ENCODE measurements at places on chromosomes 6 and 20. TPM values are rescaled to one million over a fixed set of nuclear protein-coding genes. Genes with fewer than 3 reads are reported as not detected.

- H3K4me3 ChIP-seq: no peak overlapping the region
- H3K27me3 ChIP-seq: no peaks in the 10 kb centered on the region
- H3K4me1 ChIP-seq: no peaks in the 10 kb centered on the region
These were observed 241.1 kb downstream of the FOXC1 start for GRCh38 chr6:1850840-1851157.

DNA sequence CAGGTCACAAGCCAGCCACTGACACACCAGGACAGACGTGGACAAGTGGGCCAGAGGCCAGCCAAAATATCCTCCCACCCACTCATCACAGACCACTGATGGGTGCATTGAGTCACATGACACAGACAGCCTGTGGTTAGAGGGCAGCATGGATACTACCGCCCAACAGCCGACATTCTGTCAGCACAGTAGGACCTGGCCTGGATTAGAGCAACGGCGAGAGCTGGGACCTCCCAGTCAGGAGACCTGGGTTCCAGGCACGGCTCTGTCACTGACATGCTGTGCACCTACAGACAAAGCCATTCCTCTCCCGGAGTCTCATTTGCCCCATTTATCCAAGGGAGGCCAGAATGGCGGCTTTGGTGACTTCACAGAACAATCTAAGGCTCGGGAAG is 8.0 kb downstream of the ZNF335 start:
- H3K4me1 ChIP-seq: no peaks in the 10 kb centered on the region
- H3K36me3 ChIP-seq: peaks cover 6% of the 10 kb centered on the region
- H3K27me3 ChIP-seq: no peaks in the 10 kb centered on the region
- no peak overlapping the region for H3K27ac ChIP-seq
- no peak overlapping the region for H3K4me3 ChIP-seq

GRCh38 chr6:24831771-24832716 is 33.3 kb upstream of the ARMH2 start:
- no peak overlapping the region for H3K27ac ChIP-seq
- H3K4me1 ChIP-seq: no peaks in the 10 kb centered on the region
- DNase-seq: no peak
- H3K36me3 ChIP-seq: no peaks in the 10 kb centered on the region

Gene ITPR3
- 21.8 TPM for total RNA-seq

Gene DACT2
- total RNA-seq: 28.1 TPM

DNA sequence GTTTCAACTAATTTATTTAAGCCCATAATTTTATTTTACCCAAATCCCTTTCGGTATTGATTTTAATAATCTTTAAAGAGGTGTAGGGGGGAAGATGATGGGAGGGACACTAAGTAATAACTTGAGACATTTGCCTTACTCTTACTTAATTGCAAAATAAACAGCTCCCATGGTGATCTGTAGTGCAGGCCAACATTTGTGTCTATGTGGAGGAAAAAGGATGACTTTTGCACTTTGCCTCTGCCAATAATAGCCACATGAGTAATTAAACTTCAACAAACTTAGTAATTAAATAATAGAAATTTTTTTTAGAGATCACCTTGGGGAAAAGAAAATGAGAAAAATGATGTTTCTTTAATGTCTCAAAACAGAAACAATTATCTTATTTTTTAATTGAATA is 29.9 kb upstream of the CD2AP start:
- H3K36me3 ChIP-seq: no peaks in the 10 kb centered on the region
- H3K4me3 ChIP-seq: no peak overlapping the region
- no peak overlapping the region for H3K27ac ChIP-seq
- DNase-seq: no peak
- H3K27me3 ChIP-seq: no peaks in the 10 kb centered on the region
- no peaks in the 10 kb centered on the region for H3K4me1 ChIP-seq

GRCh38 chr6:5103250-5103649 is 18.1 kb downstream of the PPP1R3G start:
- no peak overlapping the region for H3K4me3 ChIP-seq
- no peaks in the 10 kb centered on the region for H3K36me3 ChIP-seq
- no peaks in the 10 kb centered on the region for H3K27me3 ChIP-seq
- H3K27ac ChIP-seq: no peak overlapping the region
- no peaks in the 10 kb centered on the region for H3K4me1 ChIP-seq

All from prostate gland (tissue), 2 donors.